ENCODE measurements at places on chromosomes 2 and 18.

- DNase-seq, result no peak
These were observed 3.7 kb upstream of the ESPNL start for GRCh38 chr2:238096311-238097011.

GRCh38 chr2:59706729-59707128 is 846.7 kb downstream of the BCL11A start:
- no peak for DNase-seq

GRCh38 chr2:225841314-225841713 is 441.8 kb downstream of the NYAP2 start:
- no peak for DNase-seq

GRCh38 chr2:165081276-165081675 is 122.6 kb downstream of the SCN3A start:
- no peak for DNase-seq

DNA sequence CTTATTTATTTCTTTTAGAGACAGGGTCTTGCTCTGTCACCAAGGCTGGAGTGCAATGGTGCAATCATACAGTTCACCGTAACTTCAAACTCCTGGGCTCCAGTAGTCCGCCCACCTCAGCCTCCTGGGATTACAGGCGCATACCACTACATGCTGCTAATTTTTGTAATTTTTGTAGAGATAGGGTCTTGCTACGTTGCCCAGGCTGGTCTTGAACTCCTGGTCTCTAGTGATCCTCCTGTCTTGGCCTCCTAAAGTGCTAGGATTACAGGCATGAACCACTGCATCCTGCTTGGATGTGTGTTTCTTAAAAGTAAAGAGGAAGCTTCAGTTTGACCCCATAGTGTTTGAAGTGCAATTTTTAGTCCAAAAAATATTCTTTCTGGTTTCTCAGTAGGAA is 105.0 kb upstream of the KIF5C start:
- no peak for DNase-seq

GRCh38 chr2:16950436-16950835 is 284.8 kb upstream of the CYRIA start:
- no peak for DNase-seq

GRCh38 chr2:71494523-71495155 is 41.3 kb downstream of the DYSF start:
- DNase-seq, result no peak

DNA sequence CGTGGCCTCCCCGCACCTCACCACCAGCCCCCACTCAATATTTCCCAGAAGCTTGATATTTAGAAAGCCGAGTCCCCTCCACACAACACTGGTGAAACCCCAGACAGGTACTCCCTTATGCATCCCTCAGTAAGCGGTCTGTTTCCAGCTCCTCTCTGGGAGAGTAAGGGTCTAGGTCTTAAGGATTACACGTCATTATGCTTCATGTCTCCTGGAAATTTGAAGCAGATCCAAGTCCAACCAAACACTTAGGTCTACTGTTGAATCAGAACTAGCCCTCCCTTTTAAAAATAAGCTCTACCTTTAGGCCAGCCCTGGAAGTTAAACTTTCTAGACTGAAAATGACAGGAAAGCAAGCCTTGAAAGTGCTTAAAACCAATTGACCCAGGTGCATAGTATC is 1.5 kb upstream of the OST4 start:
- no peak for DNase-seq

DNA sequence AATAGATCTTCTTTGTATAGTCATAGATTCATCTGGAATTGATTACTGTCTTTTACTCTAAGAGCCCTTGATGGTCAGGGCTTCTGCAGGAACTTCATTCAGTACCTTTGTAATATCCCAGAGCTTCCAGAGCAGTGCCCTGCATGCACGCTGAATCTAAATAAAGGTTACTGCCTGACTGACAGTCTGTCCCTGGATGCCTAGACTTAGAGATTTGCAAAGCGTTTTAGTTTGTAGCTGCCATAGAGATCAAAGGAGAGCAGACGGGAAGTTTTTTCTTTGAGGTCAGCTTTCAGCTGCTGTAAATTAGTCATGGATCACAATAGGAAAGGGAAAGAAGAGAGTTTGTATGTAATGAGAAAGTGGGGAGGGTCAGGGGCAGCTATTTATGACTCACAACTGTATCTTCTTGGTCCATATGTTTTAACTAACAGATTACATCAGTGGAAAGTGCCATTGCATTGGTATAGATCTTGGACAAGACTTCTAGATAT is 45.2 kb upstream of the NYAP2 start:
- no peak for DNase-seq

- DNase-seq, result no peak
These were observed 81.3 kb downstream of the LIMS1 start for GRCh38 chr2:108615480-108616090.

DNA sequence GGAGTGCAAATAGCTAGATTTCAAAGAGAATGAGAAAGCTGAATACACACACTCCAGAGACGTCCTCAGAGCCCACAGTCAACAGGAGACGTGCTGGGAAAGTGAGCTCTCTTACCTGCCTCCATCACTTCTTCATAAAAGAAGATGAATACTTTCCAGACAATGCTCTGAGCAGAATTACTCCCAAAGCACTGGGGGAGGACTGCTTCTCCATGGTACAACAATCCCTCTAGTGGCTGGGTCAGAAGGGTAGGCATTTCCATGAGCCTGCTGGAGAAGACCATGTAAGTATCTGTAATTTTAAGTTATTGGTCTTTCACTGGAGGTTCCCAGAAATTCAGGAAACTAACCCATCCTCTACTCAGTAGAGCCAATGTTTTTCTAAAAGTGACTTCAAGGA is 190.3 kb downstream of the RBM43 start:
- no peak for DNase-seq

DNA sequence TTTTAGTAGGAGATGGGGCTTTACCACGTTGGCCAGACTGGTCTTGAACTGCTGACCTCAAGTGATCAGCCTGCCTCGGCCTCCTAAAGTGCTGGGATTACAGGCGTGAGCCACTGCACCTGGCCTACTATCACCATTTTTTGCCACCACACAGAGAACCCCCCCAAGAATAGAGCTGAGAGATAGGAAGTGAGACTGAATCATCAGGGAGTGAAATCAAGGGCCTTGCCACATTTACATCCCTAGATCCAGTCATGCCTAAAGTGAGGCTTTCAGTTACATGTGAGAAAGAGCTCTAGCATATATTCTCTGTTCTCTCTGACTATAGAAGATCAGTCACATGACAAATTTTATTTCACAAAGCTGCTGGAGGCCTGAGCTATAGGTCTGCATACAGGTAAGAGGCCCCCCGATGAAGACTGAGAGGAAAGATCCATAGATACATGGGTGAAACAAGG is 28.0 kb upstream of the KCMF1 start:
- DNase-seq, result no peak
